ENCODE measurements at places on chromosomes 11 and 22.

DNA sequence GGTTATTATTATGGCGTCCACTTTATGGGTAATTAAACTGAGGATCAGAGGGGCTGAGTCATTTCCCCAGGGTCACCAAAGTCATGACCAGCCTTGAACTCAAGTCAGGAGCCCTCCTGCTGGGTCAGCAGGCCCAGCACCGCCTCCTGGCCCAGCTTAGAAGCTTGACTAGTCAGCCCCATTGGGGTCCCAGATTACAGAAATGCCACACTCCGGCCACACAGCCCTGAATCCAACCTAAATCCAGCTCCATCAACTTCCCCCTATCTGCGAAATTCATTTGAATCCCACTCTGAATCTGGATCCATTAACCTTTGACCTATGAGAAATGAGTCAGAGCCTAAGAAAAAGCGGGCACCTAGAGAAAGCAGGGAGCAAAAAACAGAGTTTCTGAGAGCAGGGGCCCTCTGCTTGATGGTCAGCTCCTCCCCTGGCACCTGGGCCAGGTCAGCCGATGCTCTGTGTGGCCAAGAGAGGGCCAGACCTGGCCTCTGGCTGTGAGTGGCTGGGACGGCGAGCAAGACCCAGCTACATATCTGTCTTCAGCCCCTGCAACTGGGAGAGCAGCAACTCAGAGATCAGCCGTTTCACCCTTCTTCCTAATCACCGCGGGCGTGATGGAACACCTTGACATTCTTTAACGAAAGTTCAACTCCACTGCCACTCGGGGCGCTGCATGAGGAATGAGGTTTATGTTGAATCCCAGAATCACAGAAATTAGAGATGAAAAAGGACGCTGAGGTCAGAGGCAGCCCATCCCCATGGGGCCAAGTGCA, 196.1 kb downstream of the TRIM29 start:
- DNase-seq, result no peak

DNA sequence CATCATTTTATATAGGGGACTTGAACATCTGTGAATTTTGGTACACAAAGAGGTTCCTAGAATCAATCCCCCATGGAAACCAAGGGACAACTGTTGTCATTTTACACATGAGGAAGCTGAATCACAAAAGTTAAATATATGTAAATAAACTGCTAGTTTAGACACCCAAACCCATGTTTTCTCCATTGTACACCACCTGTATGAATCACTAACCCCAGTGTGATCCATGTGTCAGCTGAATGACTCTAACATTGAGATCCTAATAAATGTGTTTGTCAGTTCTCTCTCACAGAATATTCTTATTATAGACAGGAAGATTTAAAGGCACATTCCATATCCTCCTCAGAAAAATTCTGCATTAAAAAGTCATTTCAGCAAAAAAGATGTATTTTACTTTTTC, 83.3 kb downstream of the ATG16L2 start:
- DNase-seq, result no peak

DNA sequence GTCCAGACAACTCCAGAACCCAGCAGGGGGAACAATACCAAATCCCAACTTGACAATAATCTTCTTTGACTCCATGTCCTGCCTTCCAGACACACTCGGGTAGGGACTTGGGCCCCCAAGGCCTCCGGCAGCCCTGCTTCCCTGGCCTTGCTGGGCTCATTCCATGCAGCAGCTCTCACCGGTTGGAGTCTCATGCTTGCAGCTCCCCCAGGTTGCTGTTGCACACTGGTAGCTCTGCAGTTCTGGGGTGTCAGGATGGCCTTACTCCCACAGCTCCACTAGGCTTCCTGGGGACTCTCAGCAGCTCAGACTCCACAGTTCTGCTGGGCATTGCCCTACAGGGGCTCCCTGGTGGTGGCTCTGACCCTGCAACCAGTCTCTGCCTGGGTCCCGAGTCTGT, 42.8 kb downstream of the ST3GAL4 start:
- no peak for DNase-seq

- DNase-seq, result no peak
Observed at GRCh38 chr22:42938449-42938848, 76.5 kb downstream of the PACSIN2 start.

GRCh38 chr11:25970726-25971508, 361.0 kb upstream of the ANO3 start:
- DNase-seq, result no peak

Data from stimulated activated CD8-positive, alpha-beta memory T cell treated with anti-CD3 and anti-CD28 coated beads, Interleukin-7, amount 100 ng/mL, for 48 hours (primary cell).